ENCODE measurements at places on chromosomes 2 and 18. TPM values are rescaled to one million over a fixed set of nuclear protein-coding genes. Genes with fewer than 3 reads are reported as not detected.

NYAP2 gene
- not detected for total RNA-seq

IRS1 gene
- 37.8 TPM for total RNA-seq

SERPINB11 gene
- total RNA-seq, result not detected

INSIG2 gene
- 7.2 TPM for total RNA-seq

BMP10 gene
- total RNA-seq, result 0.44 TPM

Measured in placental pericyte (primary cell).